ENCODE measurements at places on chromosomes 12 and 14. TPM values are rescaled to one million over a fixed set of nuclear protein-coding genes. Genes with fewer than 3 reads are reported as not detected.

DNA sequence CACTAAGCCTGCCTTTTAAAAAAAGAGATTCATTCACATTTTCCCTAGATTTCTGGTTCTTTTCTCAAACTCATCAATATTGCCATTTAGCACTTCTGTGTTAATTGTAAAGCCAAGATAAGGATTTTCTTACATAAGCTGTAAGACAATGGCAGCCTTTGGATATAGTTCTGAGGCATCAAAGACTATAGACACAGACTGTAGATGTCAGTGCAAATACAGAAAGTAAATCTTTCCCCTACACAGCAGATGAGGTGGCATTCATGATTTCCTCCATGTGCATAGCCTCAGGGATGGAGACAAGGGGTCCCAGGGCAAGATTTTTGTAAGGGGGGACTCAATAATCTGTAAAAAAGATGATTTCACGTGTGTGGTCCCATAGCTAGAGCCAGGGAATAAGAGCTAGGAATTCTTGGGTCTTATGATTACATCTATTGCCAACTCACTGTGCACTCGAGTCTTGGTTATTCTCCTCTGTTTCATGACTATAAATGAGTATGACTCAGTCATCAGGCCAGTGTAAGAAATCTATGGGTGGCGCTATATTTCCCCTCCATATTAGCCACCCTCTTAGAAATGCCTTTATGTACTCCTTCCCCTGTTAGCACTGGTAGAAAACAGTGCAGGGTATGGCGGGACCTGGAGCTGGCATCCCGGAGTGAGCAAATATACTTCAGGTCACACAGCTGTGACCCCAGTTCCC, 207.5 kb downstream of the EXOC5 start:
- H3K4me1 ChIP-seq: no peaks in the 10 kb centered on the region
- no peaks in the 10 kb centered on the region for H3K27me3 ChIP-seq
- H3K27ac ChIP-seq: no peak overlapping the region
- H3K4me3 ChIP-seq: no peak overlapping the region
- no peak for DNase-seq

DNA sequence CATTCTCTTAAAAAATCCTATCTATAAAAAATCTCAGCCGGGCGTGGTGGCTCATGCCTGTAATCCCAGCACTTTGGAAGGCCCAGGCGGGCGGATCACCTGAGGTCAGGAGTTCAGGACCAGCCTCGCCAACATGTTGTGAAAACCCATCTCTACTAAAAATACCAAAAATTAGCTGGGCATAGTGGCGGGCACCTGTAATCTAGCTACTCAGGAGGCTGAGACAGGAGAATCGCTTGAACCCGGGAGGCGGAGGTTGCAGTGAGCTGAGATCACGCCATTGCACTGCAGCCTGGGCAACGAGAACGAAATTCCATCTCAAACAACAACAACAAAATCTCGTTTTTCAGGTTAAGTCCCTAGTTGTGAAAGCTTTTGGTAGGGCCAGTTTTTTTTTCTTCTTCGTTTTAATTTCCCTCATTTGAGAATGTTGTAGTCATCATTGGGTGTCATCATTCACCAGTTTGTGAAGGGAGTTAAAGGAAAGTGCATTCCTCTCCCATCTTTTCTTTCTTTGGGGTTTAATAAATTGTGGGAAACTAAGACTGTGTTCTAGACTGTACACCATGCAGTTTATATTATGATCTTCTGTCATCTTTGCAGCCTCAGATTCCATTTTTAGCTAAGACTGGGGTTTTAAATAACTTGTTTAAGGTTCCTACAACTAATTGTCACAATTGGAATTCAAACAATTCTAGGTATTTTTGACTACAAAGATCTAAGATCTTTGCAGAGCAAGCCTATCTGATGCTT, 23.9 kb downstream of the MDM2 start:
- H3K27me3 ChIP-seq: no peaks in the 10 kb centered on the region
- H3K4me1 ChIP-seq: no peaks in the 10 kb centered on the region
- no peak overlapping the region for H3K4me3 ChIP-seq
- H3K36me3 ChIP-seq: no peaks in the 10 kb centered on the region
- H3K27ac ChIP-seq: no peak overlapping the region

The CHST11 gene
- total RNA-seq: 9.9 TPM

DNA sequence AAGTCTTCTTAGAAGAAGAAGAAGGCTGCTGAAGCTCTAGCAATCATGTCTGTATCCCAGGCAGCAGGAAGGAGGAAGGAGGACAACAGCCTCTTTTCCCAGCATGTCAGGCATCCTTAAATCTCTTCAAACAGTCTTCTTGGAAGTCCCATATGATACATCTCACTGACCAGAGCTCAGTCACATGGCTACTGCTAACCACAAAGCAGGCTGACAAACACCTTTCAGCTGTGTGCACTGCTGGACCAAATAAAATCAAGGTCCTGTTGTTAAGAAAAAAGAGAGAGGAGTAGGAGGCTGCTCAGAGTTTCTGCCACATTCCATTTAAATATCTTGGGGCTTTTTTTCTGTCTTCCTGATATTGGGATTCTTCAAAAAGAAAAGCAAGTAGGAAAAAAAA, 203.4 kb upstream of the PELI2 start:
- H3K27ac ChIP-seq: peak overlapping the region; percentile 18
- DNase-seq: no peak
- H3K36me3 ChIP-seq: no peaks in the 10 kb centered on the region
- H3K27me3 ChIP-seq: no peaks in the 10 kb centered on the region
- H3K4me3 ChIP-seq: no peak overlapping the region

DNA sequence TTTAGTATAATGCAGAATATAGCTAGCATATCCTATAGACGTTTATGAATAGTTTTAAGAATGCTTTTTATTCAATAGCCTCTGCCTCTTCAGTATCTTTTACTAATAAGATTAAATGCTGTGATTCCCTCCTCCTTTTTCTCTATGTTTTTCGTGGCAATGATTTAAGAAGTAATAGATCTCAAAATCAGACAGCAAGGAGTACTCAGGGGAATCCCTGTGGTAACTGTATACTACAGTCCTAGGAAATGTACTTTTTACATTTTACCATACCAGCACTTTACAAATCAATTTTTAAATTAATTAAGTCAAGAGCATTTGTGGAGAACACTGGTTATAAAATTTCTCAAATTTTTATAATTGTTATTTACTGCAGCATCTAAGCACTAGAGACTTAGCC, 240.6 kb upstream of the CAND1 start:
- no peak overlapping the region for H3K27ac ChIP-seq
- H3K36me3 ChIP-seq: no peaks in the 10 kb centered on the region
- H3K27me3 ChIP-seq: no peaks in the 10 kb centered on the region

GRCh38 chr14:73143003-73143402, 6.7 kb downstream of the PSEN1 start:
- DNase-seq: no peak
- no peaks in the 10 kb centered on the region for H3K27me3 ChIP-seq
- no peak overlapping the region for H3K4me3 ChIP-seq
- peaks cover 8% of the 10 kb centered on the region for H3K36me3 ChIP-seq

DNA sequence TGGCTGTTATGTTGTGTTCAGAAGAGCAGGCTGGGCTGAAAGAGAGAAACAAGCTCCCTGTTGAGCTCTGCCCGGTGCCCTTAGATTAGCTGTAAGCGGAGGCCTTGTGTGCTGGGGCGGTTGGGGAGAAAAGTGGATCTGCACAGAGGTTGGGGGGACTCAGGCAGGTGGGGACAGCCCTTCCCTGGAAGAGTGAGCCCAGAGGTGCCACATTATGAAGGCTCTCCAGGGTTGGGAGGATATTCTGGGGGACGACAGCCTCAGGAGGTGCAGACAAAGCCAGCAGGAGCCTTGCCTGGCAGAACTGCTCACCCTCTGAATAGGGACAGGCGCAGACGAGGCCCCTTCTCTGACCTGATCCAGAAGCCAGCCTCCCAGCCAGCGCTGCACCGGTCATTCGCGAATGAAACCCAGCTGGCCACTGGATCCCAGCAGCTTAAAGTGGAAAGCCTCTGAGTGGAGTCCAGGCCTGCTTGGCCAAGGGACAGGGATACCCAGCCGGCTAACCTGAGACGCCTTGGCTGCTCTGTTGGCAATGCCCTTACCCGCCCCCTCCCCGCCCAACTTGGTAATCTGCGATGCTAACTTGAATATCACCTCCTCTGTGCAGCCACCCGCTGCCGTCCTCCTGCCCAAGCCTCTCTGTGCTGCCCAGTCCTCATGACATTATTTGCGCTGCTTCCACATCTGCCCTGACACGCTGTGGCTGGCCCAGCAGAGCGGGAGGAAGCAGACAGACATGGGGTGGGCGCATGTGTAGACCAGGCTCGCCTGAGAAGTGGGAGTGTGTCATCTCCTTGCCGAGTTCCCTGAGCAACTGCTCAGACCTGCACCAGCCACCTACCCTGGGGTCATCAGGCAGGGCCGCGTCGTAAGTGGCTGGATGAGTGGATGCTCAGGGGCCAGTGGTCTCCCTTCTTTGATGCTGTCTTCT, 5.6 kb downstream of the HIP1R start:
- peaks cover 47% of the 10 kb centered on the region for H3K4me1 ChIP-seq
- no peaks in the 10 kb centered on the region for H3K36me3 ChIP-seq
- no peak overlapping the region for H3K27ac ChIP-seq
- no peak overlapping the region for H3K4me3 ChIP-seq
- DNase-seq: no peak

DNA sequence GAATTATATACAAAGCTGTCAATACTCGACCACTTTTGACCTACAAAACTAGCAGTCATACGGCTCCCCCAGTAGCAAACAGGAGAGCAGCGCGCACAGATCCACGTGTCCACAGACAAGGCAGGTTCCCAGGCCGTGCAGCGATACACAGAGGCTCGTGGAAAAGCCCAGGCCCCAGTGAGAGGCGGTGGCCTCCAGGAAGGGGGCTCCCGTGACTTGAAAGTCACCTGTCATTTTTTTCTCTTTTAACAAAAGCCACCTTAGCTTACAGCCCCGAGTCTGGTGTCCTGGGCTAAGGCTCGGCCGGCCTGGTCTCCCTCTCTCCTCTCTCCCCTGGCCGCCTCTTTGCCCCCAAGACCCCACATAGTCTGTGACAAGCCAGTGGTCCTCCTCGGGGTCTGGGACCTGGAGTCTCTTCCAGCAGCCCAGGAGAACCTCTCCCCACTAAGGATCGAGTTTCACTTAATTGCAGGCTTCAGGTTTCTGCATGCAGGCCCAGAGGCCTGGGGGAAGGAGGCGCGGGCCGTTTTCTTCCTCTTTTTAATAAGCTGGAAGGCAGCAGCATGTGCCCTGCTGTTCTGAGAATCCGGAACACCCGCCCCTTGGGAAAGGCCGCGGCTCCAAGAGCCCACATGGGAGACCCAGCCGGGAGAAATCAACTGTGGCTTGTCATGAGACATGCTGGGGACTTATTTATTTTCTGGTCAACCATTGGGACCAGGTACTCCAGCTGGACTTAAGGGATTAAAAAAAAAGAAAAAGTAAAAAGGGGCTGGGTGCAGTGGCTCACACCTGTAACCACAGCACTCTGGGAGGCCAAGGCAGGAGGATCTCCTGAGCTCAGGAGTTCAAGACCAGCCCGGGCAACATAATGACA, 15.9 kb downstream of the NCOR2 start:
- H3K36me3 ChIP-seq: no peaks in the 10 kb centered on the region
- peaks cover 65% of the 10 kb centered on the region for H3K4me1 ChIP-seq
- H3K27me3 ChIP-seq: no peaks in the 10 kb centered on the region
- H3K4me3 ChIP-seq: no peak overlapping the region
- peak overlapping the region; percentile 61 for H3K27ac ChIP-seq
- DNase-seq: peak; percentile 69

DNA sequence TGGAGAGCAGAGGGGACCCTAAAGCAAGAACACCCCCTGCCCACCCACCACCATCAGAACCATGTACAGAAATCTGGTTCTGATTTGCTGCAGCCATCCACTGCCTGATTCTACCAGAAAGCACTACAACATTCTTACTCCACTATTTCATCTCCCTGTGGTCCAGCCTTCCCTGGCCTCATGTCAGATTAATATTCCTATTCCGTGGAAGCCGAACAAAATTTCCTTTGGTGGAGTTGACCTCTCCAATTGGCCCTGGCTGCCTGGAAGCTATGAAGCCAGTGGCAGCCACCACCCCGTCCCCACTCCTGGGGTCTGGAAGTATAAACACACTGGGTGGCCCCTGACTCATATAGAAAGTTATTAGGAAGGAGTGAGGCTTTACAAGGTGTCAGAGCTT, 60.2 kb downstream of the ANO2 start:
- no peaks in the 10 kb centered on the region for H3K27me3 ChIP-seq
- H3K4me3 ChIP-seq: no peak overlapping the region
- no peak for DNase-seq
- H3K27ac ChIP-seq: no peak overlapping the region
- H3K36me3 ChIP-seq: no peaks in the 10 kb centered on the region

DNA sequence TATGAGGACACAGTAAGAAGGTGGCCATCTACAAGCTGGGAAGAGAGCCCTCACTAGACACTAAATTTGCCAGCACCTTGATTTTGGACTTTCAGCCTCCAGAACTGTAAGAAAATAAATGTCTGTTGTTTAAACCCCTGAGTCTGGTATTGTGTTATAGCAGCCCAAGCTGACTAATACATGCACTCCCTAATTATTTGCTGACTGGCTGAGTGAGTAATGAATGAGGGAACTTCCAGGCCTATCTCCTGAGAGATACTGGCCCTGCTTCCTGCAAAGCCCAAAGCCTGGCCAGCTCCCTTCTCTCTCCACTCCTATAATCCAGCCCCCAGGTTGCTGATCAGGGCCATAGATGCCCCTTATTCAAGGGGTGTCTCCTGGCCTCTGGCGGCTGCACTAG, 120.0 kb upstream of the NOS1 start:
- H3K27me3 ChIP-seq: no peaks in the 10 kb centered on the region
- no peaks in the 10 kb centered on the region for H3K4me1 ChIP-seq
- H3K27ac ChIP-seq: no peak overlapping the region
- DNase-seq: no peak
- H3K4me3 ChIP-seq: no peak overlapping the region
- H3K36me3 ChIP-seq: no peaks in the 10 kb centered on the region

- no peak overlapping the region for H3K27ac ChIP-seq
- H3K36me3 ChIP-seq: no peaks in the 10 kb centered on the region
- H3K4me3 ChIP-seq: no peak overlapping the region
- no peaks in the 10 kb centered on the region for H3K4me1 ChIP-seq
Observed at GRCh38 chr14:39230416-39231035, 3.2 kb upstream of the MIA2 start.

The KRT3 gene
- total RNA-seq: not detected

GRCh38 chr14:23085458-23085857, 9.5 kb downstream of the ACIN1 start:
- no peaks in the 10 kb centered on the region for H3K27me3 ChIP-seq
- H3K4me3 ChIP-seq: no peak overlapping the region
- H3K4me1 ChIP-seq: no peaks in the 10 kb centered on the region
- no peak overlapping the region for H3K27ac ChIP-seq
- peaks cover 100% of the 10 kb centered on the region for H3K36me3 ChIP-seq

Measured in Peyer's patch (tissue), 4 donors.